ENCODE measurements at places on chromosomes 6 and 20.

DNA sequence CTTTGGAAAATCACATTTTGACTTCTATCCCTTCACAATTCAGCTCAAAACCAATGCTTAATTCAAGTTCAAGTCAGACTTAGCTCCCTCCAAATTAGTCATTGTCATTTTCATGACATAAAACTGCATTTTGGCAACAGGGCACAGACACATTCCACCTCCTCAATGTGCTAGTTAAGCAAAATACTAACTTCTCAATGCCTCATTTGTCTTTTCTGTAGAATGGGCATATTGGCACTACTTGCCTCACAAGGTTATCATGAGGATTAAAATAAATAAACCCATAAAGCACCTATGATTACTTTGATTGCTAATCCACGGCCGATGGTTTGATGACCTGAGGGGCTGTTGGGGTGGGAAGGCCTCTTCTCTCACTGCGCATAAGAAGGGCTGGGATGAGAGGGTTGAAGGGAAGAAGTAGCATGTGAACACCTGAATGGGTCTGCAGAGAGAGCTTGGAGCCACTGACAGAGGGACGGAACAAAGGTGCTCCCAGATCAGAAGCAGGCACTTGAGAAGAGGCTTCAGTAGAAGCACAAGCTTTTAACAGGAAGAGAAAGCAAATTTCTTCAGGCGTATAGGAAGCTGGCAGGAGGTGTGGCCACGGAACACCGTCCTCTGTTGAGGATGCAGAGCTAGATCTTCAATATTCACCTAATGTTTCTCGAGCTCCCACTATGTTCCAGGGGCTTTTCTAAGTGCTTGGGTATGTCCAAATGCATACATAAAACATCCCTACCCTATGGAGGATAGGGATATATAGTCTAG is 11.7 kb upstream of the TBC1D7 start:
- no peak for DNase-seq

- no peak for DNase-seq
These were observed 11.6 kb upstream of the TAAR9 start for GRCh38 chr6:132526461-132526860.

DNA sequence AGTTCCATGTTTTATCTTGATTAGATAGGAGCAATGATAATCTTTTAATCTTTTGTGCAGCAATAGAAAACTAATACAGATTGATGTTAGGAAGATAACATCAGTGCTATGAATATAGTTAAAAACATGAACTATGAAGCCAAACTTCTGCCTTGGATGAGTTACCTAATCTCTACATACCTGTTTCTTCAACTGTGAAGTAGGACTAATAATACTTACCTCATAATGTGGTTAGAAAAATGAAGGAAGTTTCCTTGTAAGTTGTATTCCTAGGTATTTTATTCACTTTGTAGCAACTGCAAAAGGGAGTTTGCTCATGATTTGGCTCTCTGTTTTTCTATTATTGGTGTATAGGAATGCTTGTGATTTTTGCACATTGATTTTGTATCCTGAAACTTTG is 111.9 kb downstream of the FRK start:
- DNase-seq: no peak

GRCh38 chr6:158467923-158468322 is 92.0 kb upstream of the TMEM181 start:
- no peak for DNase-seq

DNA sequence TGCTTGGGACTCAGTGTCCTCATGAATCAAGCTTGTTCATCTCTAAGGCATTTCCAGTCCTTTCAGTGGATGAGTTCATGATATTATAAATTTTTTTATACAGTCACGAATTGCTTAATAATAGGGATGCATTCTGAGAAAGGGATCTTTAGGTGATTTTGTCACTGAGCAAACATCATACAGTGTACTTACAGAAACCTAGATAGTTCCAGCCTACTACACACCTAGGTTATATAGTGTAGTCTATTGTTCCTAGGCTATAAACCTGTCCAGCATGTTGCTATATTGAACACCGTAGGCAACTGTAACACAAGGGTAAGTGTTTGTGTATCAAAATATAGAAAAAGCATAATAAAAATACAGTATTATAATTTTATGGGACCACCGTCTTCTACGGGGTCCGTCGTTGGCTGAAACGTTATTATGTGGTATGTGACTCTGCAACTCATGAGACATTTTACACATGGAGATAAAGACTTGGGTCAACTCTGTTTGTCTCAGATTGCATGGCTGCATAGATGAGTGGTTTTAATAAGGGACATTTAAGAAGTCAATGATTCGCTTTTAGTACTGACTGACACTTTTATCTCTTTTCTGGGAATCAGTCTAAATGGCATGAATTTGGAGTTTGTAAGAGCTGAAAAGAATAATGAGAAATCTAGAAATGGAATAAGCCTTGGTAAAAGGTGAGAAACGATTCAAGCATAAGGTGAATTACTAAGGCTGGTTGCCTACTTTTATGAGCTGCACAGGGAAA is 33.2 kb downstream of the CLIC5 start:
- DNase-seq: no peak

DNA sequence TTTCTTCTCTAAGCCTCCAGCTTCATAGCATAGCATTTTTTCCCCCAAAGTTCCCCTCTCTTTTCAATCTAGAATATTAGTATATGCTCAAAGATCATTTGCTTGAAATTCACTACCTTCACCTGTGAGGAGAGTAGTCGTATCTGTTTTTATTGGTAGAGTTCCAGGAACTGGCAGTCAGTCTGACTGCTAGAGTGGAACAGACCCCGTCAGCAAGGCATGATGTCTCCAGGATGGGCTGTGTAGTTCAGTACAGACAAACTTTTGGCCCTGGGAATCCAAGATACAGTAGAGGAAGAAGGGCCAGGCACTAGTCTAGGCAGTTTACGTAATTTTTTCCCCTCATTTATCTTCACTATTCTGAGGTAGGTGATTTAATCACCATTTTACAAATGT is 29.1 kb downstream of the RALY start:
- no peak for DNase-seq

GRCh38 chr6:119627908-119628669 is 278.5 kb upstream of the MAN1A1 start:
- DNase-seq: no peak

DNA sequence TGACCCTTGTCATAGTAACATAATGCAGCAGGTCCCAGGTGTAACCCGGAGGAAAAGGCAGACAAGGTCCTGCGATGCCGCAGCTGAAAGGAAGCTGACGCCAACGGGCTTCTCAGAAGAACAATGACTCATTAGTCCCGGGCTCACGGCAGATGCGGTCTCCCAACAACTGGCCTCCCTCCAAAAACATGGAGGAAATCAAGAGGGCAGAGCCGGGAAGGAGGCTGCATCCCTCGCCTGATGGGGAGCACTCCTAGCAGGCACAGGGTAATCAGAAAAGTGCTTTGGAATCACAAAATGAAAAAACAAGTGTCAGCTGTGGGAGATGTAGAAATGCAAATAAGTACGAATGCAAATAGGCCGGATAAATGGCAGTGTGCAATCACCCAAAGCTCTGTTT is 165.2 kb upstream of the AGPAT4 start:
- DNase-seq: no peak

DNA sequence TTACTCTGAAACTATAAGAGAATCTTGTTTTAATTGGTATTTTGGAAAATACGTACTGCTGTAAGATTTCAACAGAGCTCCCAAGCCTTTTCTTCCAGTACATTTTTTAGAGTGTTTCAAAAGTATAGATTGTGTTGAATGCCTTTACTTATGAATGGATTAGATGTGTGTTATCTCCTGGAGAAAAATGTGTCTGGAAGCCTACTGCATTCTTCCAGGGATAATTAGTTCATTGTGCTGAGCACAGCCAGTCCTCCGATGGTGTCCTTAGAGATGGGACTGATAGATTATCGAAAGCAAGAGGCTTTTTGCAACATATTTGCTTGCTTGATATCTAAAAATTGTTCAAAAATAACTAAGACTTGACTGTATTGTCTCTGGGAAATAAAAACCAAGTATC is 114.2 kb downstream of the PLEKHG1 start:
- no peak for DNase-seq

GRCh38 chr6:130134582-130134981 is 88.2 kb downstream of the SAMD3 start:
- no peak for DNase-seq

DNA sequence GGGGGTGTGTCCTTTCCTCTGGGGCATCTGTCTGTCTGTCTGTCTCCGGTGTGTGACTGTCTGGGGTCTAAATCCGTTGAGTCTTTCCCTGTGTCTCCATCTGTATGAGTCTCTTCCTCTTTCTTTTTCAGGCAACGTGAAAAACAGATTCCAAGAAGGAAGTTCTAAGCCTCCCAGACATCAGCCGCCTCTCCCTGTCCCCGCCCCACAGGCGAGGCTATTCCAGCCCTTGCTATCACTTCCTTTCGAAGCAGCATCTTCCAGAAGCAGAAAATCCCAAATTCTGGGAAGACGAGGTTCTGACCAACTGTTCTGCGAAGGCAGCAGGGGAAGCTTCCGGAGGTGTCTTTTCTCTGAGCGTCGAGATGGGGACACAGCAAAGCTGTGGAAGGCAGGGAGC is 34.0 kb downstream of the PMEPA1 start:
- DNase-seq: no peak

DNA sequence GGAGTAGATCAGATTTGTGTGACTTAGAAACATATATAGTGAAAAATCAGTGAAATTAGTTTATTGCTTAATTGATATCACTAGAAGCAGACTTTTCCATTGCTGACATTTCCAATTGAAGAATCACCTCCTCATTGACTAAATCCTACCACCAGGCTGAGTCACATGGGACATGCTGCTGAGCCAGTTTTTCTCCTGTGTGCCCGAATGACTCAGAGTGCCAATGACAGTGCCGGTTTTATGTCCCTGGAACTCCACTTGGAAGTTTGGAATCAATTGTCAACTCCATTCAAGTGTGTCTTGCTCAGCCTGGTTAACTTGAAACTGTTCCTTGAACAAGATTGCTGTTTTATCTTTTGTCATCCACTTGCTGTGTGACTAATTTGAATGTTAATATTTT is 316.1 kb upstream of the PRDM1 start:
- no peak for DNase-seq

GRCh38 chr6:12030993-12031550 is 19.0 kb downstream of the HIVEP1 start:
- no peak for DNase-seq

GRCh38 chr6:158772172-158772571 is 47.0 kb downstream of the EZR start:
- DNase-seq: no peak

GRCh38 chr6:168232062-168232461 is 87.5 kb downstream of the DACT2 start:
- DNase-seq: no peak

- no peak for DNase-seq
These were observed 42.6 kb upstream of the CDH22 start for GRCh38 chr20:46350986-46351267.

All from stimulated activated CD4-positive, alpha-beta T cell treated with anti-CD3 and anti-CD28 coated beads, Interleukin-15, amount 100 ng/mL, for 24 hours (primary cell).